ENCODE measurements at places on chromosomes 2 and 18.

DNA sequence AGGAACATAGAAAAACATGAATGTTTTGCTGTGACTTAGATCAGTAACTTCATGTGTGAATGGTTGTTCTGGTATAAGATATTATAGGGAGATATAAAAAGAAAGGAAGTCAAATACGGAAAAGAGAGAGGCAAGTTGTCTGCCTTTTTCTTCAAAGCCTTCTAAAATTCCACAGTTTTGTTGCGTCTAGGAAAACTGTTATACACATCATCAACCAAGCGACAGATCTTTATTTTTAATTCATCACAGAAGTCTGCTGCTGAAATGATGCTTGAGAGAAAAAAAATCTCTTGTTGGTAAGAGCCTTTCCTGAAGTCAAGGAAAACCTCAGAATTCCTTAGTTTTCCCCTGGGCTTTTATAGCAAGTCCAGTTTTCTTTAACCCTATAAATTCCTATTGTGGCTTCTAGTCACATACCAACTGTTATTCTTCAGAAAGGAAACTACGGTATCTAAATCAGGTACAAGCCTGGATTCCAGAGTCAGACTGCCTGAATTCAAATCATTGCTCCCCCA, 36.3 kb upstream of the TANC1 start:
- no peak for DNase-seq

DNA sequence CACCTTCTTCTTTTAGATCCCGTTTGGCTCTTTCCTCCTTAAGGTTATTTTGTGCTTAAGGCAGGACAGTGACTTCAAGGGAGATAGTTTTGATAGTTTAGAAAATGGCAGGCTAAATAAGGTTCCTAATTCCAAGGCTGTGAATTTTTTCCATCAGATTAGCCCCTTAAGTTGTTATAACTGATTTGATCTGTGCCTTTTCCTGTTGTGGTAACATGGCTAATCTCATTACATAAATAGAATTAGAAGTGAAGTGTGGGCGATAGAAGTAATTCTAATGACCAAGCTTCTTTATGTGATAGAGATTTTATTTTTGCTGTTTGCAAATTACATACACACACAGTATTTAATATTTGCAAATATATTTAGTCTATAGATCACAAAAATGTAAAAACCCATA, 102.0 kb downstream of the MYO1B start:
- no peak for DNase-seq

- DNase-seq: no peak
Measured at GRCh38 chr2:98507461-98507860, 62.8 kb downstream of the INPP4A start.

DNA sequence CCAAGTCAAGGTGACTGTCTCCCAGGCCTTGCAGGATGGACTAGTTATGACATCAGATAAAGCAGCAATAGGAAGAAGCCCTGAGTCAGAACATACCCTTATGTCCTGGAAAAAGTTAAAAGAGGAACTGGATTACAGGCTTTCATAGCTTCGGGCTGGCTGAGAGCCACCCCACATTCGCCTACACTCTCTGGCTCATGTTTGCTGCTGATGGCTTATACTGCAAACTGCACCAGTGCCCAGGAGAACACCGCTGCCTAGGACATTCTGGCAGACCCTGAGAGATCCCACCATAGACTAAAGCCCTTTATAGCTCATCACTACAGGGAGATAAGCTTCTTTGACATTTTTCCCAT, 20.3 kb downstream of the SLC8A1 start:
- DNase-seq: no peak

DNA sequence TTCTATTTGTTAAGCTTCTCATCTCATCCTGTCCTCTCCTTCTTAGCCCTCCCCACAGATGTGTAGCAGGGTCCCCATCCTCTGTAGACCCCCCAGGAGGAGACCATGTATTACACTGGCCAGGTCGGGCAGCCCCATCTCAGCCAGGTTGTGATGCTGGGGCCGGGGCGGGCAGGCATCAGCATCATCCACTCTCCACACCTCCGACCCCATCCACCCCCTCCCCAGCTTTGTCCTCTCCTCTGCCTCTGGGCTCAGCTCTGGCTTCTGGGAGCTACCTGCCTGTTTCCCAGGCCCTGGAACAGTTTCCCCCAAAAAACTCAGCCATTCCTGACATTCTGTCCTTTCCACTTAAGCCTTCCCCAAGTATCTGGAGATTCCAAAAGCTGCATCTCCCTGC, 49.2 kb downstream of the GBX2 start:
- no peak for DNase-seq

GRCh38 chr2:188414869-188415753, 123.4 kb downstream of the GULP1 start:
- no peak for DNase-seq

DNA sequence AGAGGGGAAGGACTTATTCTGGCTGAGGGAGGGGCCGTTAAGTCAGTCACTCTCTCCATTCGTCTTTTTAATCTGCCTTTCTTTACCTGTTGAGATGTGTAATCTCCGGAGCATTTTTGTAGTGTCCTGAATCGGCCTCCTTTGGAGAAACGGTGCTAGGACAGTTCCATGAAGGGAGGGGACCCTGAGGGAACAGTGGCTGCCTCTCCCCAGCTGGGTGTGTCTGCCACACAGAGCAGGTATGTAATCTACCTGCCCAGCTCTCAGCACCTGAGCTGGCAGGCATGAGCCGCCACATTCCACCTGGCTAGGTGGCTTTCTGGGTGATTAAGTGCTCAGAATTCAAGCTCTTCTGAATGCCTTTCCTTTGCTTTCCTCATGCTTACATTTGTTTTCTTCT, 131.2 kb downstream of the WDSUB1 start:
- peak; percentile 47 for DNase-seq

DNA sequence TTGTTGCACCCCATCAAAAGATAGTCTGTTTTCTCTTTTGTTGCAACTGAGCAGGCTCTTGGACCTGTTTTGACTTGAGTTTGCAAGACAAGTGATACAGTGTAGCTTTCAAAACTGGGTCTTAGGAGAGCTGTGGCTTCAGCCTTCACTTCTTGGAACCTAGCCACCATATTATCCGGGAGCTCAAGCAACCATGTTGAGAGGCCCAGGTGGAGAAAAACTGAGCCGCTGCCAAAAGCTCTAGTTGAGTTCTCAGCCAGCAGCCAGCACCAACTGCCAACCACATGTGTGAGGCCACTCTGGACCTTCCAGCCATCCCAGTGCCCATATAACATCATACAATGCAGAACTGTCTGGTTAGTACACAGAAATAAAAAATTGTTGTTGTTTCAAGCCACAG, 5.4 kb downstream of the CACNB4 start:
- no peak for DNase-seq

DNA sequence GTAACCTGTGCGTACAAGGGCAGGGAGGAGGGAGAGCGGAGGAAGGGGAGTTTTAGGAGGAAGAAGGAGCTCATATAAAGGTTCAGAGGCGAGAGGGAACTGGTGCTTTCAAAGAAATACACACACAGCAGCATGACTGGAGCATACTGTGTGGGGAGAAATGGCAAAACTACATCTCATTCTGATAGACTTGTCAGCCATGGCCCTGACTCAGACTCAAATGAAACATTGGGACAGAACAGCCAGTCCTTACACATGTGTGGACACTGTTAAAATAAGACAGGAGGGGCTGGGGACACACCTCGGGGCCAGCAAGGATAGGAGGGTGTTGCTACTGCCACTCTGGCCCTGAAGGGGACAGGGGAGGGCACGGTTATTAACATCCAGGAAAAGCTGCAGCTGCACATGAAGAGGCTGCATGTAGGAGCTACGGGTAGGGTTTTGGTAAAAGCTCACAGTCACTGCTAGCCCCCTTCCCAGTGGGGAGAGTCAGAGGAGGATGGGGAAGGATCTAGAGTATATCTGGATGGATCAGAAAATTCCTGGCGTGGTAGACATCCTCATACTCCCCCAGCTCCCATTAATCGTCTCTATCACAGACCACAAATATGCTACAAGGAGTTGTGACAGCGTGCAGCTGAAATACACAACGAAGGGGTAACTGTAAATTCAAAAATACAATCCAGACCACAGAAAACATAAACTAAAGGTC, 110.5 kb downstream of the GATA6 start:
- DNase-seq: no peak

GRCh38 chr2:236939271-236939670, 146.4 kb upstream of the COPS8 start:
- no peak for DNase-seq

DNA sequence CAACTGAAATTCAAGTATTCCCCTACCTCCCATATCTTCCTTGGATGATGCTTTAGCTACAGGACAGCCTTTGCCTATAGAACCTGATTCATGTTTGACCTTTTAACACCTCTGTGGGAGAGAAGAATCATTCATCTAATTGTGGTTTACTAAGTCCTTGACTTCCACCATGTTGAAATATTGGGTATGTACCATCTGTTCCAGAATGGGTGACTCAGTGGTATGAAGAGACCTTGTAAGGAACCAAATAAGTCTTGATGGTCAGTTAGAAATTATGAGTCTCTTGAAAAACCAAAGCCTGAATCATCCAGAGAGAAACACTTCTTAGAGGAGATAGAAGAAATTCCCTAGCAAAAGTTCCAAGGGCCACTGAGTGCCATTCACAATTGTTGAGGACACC, 27.5 kb downstream of the STAMBP start:
- no peak for DNase-seq

DNA sequence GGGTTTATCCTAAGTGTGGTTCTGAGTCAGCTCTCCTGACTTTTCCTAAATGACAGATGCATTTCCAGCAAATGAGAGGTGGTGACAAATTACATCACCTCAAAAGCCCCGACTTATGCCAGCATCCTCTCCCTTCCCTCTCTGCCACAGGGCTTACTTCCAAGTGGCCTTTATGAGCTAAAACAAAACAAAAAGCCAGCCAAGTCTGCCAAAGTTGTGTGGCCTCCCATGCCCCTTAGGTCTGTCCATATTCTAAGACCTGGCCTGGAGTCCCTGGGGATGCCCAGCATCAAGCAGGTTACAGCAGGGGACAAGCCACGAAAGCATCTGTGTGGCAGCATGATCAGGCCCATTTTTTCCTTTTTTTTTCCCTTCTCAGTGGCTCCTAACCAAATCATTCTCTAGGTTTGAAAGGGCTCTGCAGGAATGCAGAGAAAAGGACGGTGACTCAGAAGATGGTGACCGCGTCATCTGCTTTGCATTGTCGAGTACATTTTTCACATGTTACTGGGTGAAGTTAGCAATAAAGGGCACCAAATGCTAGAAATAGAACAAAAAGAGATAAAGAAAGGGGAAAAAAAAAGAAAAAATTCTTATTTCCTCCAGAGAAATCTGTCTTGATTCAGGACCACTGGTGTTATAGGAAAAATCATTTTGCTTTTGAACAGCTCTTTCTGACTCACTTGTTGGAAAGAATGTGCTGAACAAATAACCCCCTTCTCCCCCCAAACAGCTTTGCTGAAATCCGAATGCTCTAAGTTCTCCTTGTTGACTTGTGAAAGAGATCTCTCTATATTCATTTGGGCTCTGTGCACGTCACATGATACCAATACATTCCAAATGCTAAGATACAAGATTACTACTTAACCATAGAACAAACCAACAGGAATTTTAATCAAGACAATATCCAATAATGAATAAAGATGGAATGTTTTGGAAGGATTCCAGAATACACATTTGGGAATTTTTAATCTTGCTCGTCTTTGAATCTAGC, 178.7 kb downstream of the EN1 start:
- no peak for DNase-seq

DNA sequence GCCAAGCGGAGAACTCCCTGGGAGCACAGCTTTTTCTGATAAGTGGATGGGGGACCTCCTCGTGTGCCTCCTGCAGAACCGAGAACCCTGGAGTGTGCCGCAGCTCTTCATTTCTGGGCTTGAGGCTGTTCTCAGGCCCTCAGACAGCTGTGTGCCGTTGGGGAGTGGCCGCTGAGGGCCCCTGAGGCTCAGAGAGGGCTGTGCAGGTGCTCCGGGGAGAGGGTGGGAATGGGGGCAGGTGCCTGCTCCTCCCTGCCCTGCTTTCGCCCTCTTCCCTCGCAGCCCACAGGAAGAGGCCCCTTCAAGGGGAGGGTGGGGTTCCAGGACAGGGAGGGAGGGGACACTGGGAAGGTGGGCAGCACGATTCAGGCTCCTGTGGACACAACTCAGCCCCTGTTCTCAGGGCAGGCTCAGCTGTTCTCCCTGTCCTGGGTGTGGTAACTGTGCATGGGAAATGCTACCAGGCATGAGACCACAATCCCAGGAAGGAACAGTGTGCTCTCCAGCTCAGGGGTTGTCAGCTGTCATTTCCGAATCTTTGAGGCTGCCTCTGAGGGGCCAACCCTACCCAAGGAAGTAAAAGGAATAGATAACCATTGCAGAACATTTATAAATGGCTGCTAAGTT, 11.3 kb downstream of the LCT start:
- DNase-seq: no peak

DNA sequence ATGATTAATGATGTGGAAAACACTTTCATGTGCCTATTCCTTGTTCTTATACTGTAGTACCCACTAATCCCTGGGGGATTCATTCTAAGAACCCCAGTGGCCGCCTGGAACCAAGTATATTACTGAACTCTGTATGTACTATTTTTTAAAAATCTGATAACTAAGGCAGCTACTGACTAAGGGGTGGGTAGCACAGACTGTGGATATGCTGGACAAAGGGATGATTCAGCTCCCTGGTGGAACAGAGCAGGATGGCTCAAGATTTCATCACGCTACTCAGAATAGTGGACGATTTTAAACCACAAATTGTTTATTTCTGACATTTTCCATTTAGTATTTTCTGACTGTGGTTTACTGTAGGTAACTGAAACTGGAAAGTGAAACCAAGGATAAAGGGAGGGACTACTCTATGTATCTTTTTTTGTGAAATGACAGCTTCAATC, 41.8 kb upstream of the CDC42EP3 start:
- DNase-seq: no peak

- no peak for DNase-seq
Measured at GRCh38 chr18:49561289-49562193, at the start of gene LIPG. LIPG (plus strand) TSS chr18:49562057; CDS start chr18:49562309, 252 bp downstream.

- no peak for DNase-seq
Measured at GRCh38 chr2:30643674-30644073, 163.6 kb downstream of the CAPN13 start.

DNA sequence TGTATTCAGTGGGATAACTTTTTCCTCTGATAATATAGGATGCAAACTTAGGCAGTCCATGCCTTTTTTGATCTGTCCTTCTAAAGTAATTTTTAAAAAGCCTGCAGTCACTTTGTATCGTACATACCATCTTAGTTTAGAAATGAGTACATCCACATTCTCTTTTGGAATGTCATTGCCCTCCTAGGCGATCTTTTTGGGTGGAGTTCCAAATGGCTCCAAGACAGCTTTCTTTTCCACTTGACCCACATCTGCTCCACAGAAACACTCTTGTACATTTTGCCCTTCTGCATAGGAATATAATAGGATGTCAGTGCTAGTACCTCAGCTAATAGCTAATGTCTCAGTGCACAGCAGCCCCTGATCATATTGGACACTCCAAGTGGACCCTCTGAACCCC, 21.8 kb upstream of the HTR2B start:
- DNase-seq: no peak

DNA sequence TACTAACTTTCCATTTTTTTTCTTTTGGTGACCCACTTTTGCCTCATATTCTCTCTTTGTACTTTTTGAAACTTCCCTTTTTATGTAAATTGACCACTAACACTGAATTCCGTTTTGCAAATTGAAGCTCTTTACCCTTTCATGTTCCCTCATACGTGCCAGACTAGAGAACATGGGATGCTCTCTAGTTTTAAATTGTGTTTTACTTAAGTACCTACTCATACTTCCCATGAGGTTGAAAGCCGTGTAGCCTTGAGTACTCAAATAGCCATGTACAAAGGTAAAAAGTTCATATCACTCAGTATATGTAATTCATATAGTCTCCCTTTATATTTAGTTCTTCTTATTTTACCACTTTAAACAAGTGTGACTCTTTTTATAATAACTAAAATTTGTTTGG, 119.7 kb downstream of the PIK3C3 start:
- DNase-seq: no peak

All from breast epithelium (tissue), 4 donors.